ENCODE measurements at places on chromosomes 3 and 15.

DNA sequence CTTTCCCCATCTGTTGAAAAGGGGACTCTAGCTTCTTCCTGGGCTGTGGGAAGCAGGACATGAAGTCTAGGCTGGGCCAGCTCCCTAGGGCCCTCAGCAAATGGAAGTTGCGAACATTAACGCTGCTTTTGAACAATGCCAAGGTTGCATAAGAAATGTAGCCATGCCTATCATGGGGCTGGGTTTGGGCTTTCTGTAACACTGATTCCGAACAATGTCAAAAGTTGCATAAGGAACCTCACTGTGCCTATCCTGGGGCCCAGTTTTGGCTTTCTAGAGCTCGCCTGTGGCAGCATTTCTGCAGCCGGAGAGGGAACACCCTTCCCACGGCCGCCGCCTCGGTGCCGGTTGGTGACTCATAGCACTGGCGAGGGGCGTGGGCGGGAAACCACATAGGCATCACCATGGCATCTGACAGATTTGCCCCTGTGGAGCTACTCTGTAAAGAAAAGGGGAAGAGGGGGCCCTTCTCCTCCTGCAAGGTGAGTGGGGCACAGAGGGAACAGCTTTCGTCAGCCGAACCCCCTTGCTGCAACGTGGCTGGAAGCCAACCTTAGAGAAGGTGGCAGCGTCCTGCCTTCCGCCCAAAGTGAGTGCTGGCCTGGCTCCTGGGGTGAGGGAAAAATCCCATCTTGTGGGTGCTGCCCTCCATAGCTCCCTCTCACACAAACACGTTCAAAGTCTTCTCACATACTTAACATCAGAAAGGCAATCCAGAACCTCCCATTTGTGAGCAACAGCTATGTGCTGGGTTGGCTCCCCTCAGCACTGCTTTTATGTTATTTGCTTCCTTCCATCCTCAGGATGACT, 46.6 kb upstream of the ATP2B2 start:
- no peak for DNase-seq

- no peak for DNase-seq
Measured at GRCh38 chr3:53026382-53027162, 19.3 kb downstream of the SFMBT1 start.

DNA sequence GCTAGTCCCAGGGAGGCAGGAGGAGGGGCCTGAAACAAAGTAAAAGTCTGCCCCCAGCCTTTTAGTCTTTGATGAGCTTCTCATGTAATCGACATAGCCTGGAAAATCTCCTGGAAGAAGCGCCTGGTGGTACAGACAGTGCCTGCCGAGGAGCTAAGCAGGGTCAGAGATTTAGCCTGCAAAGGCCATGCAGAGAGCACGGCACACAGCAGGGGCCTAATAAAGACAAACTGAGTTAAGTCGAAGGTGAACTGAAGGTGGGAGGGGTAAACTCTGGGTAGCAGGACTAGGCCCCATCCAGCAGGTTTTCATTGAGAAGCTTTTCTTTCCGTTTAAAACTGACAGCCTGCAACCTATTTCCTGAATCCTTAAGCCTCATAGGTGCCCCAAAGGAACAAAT, 115.5 kb upstream of the ABHD17C start:
- no peak for DNase-seq

DNA sequence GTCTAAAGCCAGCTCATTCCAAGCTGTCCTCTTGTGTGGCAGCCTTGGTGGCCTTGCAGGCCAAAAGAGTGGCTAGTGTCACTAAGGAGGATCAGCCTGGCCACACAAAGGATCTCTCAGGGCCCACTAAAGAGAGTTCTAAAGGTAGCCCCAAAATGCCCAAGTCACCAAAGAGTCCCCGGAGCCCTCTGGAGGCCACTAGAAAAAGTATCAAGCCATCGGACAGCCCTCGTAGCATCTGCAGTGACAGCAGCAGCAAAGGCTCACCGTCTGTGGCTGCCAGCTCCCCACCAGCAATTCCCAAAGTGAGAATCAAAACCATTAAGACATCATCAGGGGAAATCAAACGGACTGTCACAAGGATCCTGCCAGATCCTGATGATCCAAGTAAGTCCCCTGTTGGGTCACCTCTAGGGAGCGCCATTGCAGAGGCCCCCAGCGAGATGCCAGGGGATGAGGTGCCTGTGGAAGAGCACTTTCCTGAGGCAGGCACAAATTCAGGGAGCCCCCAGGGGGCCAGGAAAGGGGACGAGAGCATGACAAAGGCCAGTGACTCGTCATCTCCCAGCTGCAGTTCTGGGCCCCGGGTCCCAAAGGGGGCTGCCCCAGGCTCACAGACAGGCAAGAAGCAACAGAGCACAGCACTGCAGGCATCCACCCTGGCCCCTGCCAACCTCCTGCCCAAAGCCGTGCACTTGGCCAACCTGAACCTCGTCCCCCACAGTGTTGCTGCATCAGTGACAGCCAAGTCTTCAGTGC, 33.5 kb upstream of the ALPK3 start:
- no peak for DNase-seq

DNA sequence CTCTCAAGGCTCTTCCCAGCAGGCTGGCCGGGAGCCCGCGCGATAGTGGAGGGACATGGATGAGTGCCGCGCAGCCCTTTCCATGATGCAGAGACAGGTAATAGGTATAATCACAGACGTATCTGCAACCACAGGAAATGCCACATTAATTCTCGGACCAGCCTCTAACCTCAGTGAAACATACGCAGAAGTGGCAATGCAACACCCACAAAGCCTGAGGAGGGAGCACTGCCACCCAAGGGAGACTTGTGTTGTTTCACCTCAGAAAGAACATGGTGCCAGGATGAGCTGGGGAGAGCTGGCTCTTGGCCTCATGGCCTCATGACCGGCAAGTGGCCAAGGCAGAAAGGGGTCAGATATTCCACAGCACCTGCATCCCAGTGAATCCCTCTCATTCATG, 39.0 kb downstream of the PGPEP1L start:
- no peak for DNase-seq

GRCh38 chr3:90099493-90099892, 992.1 kb downstream of the EPHA3 start:
- no peak for DNase-seq

DNA sequence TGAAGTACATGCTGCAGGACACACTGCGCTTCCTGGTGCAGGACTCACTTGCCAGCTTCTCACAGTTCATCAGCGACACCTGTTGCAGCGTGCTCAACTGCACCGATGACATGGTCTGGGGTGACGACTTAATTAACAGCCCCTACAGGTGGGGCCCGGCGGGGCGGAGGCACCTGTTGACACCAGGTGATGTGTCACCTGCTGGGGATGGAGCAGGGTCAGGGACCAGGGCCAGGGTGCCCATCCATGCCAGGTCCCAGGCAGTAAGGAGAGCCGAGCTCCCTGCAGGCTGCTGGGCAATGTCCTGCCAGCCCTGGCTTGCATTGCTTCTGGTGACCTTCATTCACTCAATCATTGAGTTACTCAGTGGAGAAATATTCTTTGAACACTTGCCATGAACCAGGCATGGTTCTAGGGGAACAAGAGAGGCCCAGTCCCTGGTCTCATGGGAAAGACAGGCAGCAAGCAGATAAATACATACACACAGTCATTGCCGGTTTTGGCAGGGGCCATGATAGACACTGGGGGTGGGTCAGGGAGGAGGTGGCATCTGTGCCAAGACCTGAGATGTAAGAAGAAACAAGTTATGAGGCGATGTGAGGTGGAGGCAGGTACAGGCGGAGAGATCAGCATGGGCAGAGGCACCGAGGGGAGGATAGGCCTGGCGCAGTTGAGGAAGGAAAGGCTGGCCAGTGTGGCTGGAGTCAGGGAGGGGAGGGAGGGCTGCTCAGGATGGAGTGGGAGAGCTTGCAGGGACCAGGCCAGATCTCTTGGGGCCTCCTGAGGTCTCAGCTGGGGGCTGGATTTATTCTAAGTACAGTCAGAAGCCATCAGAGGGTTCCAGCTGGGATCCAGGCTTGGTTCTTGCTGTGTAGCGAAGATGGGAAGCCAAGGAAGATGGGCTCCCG, 30.8 kb downstream of the DNAH1 start:
- no peak for DNase-seq

- no peak for DNase-seq
Measured at GRCh38 chr3:29914861-29915524, 634.1 kb downstream of the RBMS3 start.

DNA sequence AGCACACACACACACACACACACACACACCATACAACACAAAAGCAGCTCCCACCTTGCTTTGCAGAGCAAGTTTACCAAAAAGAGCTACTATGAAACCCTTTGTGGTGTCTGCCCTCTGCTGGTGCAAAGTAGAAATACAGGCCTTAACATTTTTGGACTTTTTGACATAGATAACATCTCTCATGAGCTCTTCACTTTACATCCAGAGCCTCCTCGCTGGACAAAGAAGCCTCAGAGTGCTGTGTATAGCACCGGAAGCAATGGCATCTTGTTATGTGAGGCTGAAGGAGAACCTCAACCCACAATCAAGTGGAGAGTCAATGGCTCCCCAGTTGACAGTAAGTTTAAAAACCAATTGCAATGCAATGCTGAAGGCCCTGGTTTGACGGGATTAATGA, 157.9 kb downstream of the CHL1 start:
- DNase-seq: peak; percentile 31

- no peak for DNase-seq
Measured at GRCh38 chr3:167361306-167361705, 18.8 kb downstream of the ZBBX start.

All from GM10248 (cell line).